Gastroesophageal sphincter (tissue), 4 donors: ENCODE measurements at places on chromosomes 6 and 20. TPM values are rescaled to one million over a fixed set of nuclear protein-coding genes. Genes with fewer than 3 reads are reported as not detected.

- ATAC-seq, result no peak
Observed at GRCh38 chr20:15144916-15145315, 807.5 kb upstream of the FLRT3 start.

The MMP24 gene
- 3.4 TPM for total RNA-seq

DNA sequence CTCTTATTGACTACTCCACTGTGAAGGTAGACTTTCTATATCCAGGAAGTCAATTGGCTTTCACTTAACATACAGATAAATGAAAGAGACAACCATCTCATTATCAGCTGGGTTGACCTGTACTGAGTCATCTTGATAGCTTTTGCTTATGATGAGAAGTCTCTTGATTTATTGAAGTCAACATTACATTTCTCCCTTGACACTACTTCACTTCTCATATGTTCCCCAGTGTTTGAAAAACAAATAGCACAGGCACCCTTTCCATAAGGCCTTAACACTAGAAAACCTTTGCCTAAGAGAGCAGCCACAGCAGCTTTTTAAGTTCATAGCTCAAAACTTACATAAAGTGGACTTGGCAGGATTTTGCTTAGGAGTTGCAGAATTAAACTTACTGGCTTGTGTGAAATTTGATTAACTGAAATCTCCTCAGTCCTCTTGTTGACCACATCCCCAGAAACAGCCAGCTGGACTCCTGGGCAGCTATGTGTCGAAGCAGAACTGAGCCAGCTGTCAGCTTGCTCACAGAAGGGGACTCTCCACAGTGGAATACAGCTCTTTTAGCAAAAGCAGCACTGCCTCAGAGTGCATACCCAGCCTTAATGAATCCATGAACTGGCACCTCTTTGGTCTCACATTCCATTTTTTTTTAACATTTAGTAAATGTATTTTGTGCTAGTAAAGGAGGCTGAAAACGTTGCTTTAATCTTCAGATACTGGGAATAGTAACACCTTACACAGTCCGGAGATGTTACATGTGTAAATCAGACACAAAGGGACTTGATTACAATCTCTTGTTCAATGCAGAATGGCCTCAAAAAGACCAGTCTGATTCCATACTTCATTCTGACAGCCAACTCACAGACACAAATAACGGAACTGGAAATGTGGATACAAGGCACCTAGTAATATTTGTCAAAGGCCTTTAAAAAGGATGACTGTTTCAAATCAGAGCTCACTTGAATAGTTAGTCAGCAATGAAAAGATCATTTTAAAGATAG is 1532.7 kb downstream of the HACE1 start:
- no peak for ATAC-seq

- no peak for ATAC-seq
Observed at GRCh38 chr6:111982681-111983080, 71.2 kb upstream of the CCN6 start.

- no peak for ATAC-seq
Observed at GRCh38 chr6:41874741-41875140, 20.4 kb downstream of the USP49 start.

DNA sequence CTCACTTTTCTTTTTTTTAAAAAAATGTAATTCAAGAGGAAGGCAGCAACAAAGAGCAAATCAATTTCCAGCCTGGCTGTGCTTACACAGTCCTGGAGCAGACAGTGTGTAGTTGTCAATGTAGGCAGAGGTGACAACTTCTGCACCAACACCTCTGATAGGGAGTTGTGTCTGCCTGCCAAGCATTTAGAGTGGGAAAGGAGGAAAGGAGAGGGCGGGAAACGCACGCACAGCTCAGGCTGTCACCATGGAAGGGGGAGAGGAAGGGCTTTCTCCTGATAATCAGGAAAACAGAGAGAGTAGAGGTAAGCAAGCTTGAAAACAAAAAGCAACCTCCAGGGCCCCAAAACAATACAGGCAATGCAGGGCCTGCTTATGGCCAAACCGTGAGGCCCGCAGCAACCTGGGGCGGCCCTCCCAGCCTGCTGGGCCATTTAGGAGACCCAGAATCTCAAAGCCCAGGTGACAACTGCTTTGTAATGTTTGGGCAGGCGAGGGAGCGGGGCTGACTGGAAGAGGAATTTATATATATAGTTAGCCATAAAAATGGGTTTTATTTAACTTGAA is 41.5 kb upstream of the GFOD1 start:
- no peak for ATAC-seq

The DCDC2 gene
- total RNA-seq, result 0.15 TPM

The SAPCD1 gene
- total RNA-seq, result 0.93 TPM

DNA sequence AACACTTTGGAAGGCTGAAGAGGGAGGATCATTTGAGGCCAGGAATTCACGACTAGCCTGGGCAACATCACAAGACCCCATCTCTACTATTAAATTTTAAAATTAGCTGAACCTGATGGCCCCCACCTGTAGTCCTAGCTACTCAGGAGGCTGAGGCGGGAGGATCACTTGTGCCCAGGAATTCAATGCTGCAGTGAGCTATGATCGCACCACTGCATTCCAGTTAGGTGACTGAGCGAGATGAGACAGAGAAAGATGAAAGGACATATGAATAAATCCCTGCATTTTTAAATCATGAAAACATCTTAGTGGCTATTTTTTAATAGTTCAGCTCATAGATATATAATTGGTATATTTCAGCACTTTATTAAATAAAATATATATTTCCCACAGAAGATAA is 93.8 kb downstream of the GPR63 start:
- no peak for ATAC-seq
